ENCODE measurements at places on chromosomes 6 and 20.

- DNase-seq = no peak
These were observed 37.2 kb downstream of the EBF4 start for GRCh38 chr20:2729791-2730190.

DNA sequence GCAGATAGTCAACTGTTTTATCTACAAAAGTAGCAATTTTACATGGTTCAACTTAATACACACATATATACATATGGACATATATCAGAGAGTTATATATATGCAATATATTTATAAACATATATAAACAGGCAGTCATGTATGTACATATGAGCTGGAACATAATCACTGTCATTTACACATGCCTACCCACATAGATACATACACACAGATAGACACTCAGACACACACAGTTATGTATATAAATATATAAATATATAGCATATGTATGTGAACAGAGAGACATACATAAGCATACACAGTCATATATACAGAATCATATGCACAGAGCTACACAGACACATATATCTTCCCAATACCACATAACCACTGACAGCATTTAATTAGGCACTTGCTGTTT, 2.2 kb downstream of the WFDC5 start:
- no peak for DNase-seq

- no peak for DNase-seq
These were observed 10.7 kb downstream of the SDC4 start for GRCh38 chr20:45337367-45338120.

DNA sequence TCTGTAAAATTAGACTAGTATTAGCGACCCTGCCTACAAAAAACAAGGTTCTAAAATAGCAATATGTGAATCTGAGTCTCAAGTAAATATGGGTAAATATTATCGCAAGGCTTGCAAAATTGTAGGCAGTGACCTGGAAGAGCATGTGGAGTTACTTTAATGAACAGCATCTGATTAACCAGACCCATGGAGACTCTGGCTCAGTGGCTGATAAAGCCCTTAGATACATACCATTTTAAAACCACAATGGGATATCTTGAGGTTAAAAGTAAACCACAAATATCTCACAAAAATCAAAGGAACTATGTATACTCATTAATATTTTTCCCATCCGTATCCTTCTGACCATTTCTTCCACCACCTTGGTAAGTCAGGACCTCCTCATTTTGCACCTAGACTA, 187.0 kb downstream of the MTFR2 start:
- DNase-seq = no peak

DNA sequence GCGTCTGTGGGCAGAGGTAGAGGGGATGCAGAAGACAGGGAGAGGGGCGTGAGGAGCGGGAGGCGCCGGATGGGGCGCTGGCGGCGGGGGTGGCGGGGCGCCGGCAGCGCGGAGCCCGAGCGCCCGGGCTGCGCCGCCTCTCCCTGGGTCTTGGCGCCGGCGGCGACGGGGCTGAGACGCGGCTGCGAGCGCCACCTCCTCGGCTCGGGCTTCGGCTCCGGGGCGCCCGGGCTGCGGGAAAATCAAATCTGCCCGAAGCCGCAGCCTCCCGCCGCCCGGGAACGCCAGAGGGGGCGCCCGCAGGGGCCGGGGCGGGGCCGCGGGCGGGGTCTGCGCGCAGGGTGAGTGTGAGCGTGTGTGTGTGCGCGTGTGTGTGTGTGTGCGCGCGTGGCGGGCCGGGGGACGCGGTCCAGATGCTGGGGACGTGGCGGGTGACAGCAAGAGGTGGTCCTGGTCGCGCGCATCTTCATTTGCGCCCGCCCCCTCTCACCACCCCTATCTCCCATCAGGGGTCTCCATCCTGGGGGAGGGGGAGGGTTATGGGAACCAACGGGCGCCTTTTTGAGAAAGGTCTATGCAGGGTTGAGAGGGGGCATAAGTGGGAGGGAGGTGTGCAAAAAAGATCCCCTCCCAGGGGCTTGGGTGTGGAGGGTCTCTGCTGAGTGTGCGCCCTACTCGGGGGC, 646 bp upstream of the CPNE5 start:
- DNase-seq = peak; percentile 63

DNA sequence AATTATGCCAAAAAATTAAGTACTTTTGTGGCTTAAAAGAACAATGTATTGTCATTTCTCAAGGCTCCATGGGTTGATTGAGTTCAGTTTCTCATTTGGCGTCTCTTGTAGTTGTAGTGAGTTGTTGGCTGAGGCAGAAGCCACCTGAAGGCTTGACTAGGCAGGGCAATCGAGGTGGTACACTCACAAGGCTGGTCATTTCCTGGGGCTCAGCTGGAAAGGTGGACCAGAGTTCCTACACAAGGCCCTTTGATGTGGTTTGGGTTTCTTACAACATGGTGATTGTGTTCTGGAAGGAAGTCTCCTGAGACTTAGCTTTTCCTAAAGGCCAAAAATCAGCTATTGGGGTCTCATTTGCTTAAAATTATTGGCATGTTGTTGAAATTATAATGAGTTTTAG, 22.6 kb downstream of the MAS1 start:
- DNase-seq = no peak
